ENCODE measurements at places on chromosomes 7 and 10.

DNA sequence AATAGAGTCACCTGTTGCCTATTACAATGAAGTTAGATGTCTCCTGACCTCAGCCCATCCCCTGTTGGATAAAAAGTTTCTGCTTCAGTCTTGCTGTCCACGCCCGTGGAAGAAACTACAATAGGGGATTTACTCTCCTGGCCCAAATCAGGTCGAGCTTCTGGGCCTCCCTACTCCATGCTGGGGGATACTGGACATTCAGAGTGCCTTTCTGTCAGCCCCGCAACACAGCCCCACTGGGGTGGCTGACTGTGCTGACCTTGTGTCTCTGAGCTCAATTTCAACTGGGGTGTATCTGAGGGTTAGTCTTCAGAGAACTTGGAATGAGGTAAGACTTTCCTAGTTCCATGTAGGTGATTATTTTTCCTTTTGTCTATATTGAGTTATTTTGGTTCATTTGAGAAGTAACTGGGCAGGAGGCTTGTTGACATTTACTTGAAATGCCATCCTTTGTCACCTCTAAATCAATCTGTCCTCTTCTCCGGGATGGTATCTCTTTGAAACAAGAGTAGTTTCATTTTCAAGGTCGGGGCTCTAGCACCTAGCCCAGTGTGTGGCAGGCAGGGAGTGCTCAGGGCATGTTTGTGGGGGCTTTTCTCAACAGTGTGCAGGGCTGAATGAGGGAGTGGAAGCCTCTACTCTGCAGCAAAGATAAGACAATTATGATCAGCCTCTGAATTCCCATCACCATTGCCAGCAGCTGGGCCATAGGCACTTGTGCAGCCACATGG, 17.7 kb upstream of the CXCL12 start:
- peak; percentile 25 for DNase-seq

DNA sequence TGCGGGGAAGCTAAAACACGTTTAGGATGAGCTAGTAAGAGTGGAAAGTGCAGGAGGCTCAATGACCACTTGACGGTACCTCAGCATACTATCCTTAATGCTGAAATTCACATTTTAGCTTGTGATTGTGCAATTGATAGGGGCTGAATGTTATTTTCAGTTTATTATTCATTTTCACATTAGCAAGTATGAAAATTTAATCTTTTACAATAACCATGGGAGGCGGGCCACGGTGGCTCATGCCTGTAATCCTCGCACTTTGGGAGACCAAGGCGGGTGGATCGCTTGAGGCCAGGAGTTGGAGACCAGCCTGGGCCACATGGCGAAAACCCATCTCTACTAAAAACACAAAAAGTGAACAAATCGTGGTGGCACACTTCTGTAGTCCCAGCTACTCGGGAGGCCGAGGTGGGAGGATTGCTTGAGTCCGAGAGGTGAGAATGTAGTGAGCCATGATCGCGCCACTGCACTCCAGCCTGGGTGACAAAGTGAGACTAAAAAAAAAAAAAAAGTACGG, 22.0 kb upstream of the ANLN start:
- DNase-seq: no peak

DNA sequence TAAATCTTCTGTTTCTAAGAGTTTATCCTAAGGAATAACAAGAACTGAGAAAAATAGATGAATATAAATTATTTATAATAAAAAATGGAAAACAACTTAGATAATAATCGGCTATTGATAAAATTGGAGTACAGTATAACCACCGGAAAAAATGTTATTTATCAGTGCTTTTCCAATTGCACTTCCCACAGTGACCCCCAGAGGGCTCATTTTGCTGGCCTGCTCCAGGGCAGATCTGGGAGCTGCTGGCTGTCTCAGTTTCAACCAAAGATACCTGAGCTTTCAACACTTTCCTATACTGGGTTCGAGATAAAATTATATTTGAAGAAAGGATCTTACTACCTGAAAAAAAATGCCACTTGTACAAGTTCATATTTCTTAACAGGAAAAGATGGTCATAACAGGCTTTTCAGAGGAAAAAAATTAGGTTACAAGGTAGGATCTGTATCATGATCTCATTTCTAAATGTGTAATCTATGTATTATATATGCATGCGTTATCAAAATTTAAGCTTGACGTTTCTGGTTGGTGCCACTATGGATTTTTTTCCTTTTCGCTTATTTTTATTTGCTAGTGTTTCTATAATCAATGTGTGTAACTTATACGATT, 165.7 kb downstream of the NPSR1 start:
- peak; percentile 76 for DNase-seq

DNA sequence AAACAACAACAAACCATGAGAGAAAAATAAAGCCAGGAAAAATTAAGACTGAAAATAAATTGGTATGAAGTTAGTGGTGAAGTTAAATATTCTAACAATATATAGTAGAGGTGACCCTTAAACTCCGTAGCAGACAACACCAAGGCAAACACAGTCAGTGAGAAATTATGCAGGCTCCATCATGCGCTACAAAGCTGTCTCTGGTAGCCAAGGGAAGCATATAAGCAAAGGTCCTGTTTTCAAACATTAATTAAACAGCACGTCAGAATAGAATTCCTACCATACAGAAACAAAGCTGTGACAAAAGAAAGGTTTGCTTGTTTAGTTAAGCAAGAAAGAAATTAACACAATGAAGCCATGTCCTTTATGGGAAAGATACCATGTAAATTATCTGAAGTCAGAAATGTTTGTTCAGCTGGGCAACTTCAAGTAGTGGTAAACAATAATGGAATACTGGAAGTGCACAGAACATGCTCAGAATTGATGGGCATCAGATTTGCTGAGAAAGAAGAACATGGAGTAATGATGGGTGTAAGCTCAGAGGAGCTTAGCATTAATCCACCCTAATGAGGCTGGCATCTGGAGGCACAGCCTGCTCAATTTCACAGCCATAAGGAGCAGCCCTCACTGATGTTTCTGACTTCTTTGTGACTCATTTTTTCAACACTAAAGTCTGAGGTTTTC, 75.7 kb downstream of the IGF2BP3 start:
- DNase-seq: no peak

DNA sequence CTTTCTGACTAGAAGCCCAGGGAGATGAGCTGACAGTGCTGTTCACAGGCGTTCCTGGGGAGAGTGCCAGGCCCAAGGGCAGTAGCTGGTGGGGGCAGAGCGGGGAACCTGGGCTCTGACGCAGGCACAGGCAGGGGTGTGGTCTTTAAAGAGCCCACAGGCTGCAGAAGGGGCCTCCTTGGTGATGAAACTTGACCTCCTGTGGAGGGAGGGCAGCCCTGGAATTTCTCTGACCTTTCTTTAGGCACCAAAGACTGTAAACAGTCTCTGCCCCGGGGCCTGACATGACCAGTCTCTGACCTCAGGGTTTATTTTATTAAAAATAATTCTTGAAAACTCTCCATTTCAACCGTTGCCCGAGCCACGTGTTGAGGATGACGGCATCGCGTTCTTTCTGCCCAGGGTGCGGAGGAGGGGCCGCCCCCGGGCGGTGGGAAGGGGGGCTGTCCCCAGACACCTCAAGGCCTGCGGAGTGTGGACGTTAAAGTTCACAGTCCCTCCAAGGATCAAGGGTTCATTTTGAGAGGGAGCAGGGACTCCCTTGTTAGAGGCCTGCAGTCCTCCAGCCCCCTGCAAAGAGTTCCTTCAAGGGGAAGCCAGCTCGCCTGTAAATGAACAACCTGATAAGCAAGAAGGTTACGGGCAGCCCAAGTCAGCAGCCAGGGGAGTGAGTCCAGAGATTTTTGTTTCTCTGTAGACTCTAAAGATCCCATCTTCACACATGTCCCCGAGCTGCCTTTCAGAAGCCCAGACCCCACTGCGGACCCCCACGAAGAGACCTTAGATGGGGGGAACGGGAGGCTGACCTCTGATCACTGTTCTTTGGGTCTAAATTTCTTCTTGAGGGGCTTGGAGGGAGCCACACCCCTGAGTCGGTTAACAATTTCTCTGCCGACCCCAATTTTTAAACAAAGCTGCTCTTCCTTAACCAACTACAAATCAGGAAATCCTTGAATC, 128.9 kb downstream of the VIPR2 start:
- no peak for DNase-seq

GRCh38 chr10:48681740-48682139, 2.9 kb upstream of the WDFY4 start:
- peak; percentile 54 for DNase-seq

- DNase-seq: no peak
These were observed 684.9 kb upstream of the CELF2 start for GRCh38 chr10:10332786-10333185.

DNA sequence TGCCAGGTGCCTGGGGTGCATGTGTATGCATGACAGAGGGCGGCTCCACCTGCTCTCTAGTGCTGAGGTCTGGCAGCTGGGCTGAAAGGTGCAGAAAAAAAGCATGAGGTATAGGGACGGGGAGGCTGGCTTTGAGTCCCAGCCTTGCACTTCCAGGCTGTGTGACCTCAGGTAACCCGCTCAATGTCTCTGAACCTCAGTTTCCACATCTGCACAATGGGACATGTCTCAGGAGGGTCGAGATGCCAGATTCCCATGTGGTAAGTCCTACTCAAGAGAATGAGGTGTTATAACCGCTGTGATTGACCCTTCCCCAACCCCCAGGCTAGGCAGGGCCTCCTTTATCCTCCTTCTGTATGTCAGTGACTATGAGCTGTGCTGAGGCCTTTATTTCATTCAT, 48.8 kb downstream of the ARHGAP22 start:
- no peak for DNase-seq

GRCh38 chr10:55374917-55375316, 573.9 kb upstream of the PCDH15 start:
- DNase-seq: no peak

GRCh38 chr10:69089638-69090599, 2.0 kb downstream of the SRGN start:
- no peak for DNase-seq

- no peak for DNase-seq
These were observed 248.2 kb downstream of the SKAP2 start for GRCh38 chr7:26616235-26616634.

DNA sequence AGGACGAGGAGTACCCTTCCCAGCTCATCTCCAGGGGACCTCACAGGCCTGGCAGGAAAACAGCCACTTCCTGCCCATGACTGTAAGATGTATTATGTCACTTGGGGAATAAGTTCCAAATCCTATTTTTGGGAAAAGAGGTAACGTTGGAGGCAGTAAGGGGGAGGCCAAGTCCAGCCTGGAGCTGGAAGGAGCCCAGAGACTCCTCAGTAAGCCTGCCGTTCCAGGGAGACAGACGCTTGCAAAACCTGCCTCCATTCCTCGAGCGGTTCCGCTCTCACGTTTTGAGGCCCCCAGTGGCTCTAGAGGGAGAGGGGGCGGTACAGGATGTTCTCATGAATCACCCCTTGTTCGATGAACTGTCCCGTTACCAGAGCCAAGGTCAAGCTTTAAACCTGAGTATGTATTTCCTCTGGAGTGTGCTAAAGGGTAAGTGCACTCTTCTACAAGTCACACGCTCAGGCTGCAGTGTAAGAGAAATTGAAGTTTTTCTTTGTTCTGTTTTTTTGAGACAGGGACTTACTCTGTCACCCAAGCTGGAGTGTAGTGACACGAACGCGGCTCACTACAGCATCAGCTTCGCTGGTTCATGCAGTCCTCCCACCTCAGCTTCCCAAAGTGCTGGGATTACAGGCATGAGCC, 45.5 kb upstream of the CYTH3 start:
- no peak for DNase-seq

DNA sequence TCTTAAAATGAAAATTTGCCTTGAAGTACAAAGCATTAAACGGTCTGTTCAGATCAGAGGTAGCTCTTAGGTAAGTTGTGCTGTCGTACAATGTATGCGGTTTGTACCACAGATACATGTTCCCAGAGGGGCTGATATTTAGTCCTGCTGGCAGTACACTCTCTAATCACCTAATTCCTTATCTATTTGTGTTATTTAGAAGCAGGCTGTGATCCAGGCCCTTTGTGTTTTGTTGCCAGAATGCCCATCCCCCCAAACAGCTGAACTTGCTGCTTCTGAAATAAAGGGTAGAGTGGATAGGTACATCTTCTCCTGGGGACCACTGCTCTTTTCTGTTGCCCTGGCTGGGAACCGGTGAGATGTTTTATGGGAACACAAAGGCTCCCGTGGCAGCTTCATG, 84.5 kb downstream of the SND1 start:
- no peak for DNase-seq

GRCh38 chr7:107162475-107162874, 6.3 kb upstream of the HBP1 start:
- no peak for DNase-seq

DNA sequence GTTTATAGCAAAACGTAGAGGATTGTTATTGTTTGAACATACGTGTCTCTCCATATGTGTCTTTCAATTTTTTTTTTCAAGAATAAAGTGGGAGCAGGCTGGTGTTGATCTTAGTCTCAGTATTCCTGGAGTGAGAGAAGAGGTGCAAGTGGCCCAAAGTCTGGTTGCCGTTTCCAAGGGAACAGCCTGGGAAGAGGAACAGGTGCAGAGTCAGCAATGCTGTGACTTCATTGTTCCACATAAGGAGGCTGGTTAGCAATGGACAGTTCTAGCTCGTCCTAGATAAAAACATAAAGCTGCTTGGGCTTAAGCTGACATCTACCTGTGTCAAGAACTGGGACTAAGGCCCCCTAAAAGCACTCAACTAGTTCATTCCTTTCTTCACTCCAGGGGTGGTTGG, 626.6 kb upstream of the TPK1 start:
- DNase-seq: no peak

GRCh38 chr10:130742941-130743675, 568.4 kb downstream of the TCERG1L start:
- DNase-seq: no peak

- no peak for DNase-seq
These were observed 4.8 kb downstream of the LAMB1 start for GRCh38 chr7:107998150-107998549.

GRCh38 chr7:149261316-149261828, 624 bp upstream of the ZNF783 start:
- peak; percentile 63 for DNase-seq

DNA sequence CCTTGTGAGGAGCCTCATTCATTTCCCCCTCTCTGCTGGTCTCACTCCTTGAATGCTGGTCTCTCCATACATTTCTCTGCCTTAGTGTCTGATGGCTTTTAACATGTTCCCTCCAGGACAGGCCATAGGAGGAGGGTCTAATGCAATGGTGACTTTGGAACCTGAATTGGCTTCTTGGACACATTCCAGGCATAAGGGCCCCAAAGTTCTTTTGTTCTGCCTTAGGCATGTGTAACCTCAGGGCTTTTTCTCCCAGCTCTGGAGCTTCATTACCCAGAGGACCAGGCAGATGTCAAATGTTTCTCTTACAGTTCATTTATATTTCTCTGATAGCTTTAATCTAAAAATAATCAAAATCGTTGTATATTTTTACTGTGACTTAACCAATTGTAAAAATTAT, 162.6 kb downstream of the SDK1 start:
- DNase-seq: no peak
